ENCODE measurements at places on chromosomes 11 and 22.

DNA sequence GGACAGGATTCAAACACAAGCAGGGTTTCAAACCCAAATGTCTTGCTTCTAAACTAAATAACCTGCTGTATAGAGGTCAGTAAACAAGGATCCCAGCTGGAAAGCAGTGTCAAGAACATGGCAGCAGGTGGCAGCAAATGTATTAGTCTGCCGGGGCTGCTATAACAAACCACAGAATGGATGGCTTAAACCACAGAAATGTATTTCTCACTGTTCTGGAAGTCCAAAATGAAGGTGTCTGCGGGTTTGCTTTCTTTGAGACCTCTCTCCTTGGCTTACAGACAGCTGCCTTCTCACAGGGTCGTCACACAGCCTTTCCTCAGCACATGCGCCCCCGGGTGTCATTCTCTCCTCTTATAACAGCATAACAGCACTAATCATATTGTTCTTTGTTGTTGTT lies 65.1 kb upstream of the LRRC55 start:
- no peak for DNase-seq

GRCh38 chr11:19803506-19803998 lies 90.9 kb downstream of the NAV2 start:
- DNase-seq, result no peak

- no peak for DNase-seq
Measured at GRCh38 chr11:115630214-115630613, 126.0 kb upstream of the CADM1 start.

GRCh38 chr22:23556026-23556620 lies 24.0 kb downstream of the IGLL1 start:
- no peak for DNase-seq

DNA sequence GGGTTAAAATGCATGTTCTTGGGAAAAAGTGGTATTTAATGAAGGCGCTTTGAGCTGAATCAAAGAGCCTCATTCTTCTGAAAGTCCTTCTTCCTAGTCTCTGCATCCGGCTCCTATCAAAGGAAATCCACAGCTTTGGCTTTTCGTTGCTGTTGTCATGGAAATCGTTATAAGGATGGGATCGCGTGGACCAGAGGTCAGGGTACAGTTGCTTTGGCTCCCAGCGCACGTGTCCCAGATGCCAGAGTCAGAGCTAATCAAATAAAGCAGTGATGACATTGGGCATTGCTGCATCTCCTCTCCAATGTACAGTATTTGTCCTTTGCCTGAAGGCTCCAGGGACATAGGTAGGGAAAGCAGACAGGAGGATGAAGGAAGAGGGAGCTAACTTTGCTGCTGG lies 181.9 kb downstream of the MYO18B start:
- DNase-seq, result no peak

- no peak for DNase-seq
Measured at GRCh38 chr11:19453651-19454257, 213.0 kb upstream of the E2F8 start.
